ENCODE measurements at places on chromosomes 16 and 17.

DNA sequence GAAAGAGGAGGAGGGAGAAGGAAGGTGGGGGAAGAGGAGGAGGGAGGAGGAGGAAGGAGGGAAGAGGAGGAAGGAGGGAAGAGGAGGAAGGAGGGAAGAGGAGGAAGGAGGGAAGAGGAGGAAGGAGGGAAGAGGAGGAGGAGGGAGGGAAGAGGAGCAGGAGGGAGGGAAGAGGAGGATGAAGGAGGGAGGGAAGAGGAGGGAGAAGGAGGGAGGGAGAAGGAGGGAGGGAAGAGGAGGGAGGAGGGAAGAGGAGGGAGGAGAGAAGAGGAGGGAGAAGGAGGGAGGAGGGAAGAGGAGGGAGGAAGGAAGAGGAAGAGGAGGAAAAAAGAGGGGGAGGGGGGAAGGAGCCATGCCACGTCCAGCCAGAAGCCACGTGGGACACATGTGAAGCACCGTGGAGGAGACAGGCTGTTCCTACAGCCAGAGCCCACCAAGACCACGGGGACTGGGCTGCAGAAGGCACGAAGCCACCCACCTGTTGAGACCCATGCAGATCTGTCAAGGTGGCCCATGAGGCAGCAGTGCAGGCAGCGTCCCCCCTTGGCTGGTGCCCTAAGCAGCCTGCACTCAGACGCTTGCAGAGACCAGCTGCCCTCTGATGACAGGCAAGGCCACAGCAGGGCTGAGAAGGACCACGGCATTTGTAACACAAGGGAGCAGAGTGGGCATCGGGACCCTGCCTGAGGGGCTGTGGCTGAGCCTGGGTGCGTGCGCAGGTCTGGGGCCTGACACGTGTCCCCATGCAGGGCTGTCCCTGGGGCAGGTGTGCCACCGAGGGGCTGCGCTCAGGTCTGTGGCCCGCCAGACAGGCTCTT lies 10.3 kb downstream of the NDUFAF8 start:
- DNase-seq = no peak

DNA sequence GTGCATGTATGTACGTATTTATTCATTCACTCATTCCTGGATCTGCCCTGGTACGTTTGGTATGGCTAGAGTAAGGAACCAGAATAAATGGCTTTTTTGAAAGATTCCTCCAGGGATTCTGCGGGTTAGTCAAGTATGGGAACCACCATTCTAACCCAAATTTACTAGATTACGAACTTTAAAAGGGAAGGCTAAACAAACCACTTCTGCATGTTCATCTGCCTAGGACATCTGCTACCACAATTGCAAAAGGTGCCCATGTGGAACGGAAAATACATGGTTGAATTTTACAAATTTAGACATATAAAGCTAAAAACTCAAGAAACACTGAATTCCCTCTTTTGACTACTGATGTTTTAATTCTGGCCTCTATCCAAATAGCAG lies 22.1 kb downstream of the CYTH1 start:
- DNase-seq = no peak

GRCh38 chr17:9668517-9668916 lies 23.2 kb downstream of the USP43 start:
- DNase-seq = no peak

DNA sequence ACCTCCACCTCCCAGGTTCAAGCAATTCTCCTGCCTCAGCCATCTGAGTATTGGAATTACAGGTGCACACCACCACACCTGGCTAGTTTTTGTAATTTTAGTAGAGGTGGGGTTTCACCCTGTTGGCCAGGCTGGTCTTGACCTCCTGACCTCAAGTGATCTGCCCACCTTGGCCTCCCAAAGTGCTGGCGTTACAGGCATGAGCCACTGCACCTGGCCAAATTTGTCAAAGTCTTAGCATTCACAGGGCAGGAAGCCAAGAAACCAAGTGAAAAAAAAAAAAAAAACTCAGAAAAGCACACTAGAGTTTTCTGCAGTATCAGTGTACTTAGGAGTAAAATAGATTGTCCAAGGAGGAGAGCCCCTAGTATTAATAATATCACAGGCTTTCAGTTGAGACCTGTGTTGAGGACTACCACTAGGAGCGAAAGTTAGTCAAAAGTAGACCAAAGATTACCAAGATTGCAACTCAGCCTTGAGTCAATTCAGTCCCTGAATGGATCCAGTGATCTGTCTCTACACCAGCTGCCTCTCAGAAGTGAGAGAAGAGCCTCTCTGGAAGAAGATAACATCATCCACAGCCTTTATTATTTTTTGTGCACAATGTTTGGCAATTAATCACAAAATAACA lies 159.7 kb downstream of the CEP112 start:
- no peak for DNase-seq

GRCh38 chr16:84942786-84943185 lies 68.5 kb downstream of the ZDHHC7 start:
- no peak for DNase-seq

DNA sequence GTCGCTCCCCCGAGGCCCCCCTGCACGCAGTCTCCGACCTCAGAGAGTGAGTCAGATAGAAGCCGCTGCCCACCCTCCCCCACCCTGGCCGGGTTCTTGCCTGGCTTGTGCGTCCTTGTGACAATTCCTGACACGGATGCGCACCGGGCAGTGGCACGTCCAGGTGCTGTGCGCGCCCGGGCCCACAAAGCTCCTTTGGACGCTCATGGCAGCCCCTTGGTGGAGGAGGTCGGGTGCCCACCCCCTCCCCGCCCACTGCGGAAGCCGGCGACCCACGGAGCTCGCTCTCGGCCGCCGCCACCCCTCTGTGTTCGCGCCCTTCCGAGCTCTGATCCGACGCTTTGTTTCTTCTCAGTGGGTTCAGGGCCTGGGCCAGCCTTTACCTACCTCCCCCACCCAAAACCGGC lies 662 bp upstream of the TUBB3 start:
- peak; percentile 65 for DNase-seq

DNA sequence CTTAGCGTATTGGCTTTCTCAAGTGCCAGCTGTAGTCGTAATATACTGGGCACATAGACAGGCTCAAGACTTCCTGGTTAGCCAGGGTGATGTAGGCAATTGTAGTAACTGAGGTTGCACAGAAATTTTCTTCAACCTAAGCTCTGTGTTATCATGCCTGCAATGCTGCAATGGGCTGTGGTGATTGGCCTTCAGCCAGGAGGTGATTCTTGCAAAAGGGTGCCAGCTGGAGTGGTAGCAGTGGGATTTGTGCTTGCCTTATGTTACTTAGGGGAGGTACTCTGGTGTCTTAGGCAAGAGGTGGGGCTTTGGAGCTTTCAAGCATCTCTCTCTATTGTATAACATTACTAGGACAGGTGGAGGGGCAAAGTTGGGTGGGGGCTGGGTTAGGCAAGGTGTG lies 495.1 kb downstream of the CDH11 start:
- no peak for DNase-seq

DNA sequence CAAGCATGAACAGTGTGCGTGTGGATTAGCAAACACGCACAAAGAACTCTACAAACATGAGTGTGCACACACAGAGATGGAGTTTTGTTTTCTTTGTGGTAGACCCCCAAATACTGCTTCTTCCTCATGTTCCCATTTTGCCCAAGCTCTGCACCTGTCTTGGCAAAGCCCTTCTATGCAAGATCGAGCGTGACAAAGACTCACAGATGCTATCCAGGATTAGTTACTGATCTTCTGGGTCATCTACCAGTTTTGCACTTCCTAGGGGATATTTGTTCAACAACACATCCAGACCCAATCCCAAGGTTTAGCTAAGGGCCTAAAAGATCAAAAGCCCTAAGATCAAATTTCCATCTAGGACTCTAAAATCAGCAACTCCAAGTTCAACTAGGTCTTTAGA lies 16.0 kb downstream of the LRRC36 start:
- no peak for DNase-seq

DNA sequence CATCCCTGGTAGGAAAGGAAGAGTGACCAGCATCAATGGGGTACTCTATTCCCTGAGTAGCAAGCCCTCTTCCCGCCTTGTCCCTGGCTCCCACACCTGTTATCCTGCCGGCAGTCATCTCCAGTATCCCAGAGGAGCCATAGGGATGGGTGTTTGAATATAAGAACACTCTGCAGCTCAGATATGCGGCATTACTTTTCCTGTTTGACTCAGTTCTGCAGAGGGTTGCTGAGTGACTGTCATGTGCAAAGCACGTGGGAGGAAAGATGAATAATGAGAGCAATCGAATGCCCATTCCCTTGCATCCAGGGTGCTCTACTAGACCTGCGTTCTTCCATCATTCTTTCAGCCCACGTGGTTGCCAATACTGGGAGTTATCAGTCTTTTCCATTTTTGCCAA lies 115.1 kb downstream of the PRKCB start:
- peak; percentile 69 for DNase-seq

DNA sequence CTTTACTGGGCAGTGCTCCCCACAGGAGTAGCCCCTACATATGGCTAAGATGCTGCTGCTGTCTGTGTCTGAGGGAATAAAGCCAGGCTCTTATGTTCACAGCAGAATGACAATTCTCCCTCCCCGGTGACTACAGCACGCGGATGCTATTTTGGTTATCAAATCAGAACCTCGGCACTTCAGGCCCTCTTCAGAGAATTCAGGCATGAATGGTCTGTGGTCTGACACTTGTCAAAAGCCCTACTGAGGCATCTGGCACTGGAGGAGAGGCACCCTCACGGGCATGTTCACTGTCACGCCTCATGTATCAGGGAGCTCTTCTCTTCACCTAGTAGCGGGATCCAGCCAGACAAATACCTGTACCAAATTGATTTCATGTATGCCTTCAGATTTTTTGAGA lies 30.4 kb downstream of the KIAA0513 start:
- DNase-seq = no peak

DNA sequence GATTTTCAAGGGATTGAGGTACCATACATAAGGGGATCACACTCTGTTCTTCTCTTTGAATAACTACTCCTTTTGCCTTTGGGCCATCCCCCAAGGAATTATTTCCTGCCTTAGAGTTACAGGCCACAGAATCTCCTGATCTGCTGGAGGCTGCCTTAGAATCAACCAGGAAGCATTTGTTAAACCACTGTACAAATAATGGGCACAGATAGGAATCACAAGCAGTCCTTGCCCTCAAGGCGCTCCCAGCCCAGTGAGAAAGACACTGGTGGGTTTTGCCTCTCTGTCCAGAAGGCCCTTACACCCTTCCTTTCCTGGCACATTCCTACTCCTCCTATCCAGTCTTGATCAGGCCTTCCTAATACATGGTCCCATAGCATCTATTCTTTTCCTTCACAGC lies 45.9 kb downstream of the MRTFB start:
- no peak for DNase-seq

DNA sequence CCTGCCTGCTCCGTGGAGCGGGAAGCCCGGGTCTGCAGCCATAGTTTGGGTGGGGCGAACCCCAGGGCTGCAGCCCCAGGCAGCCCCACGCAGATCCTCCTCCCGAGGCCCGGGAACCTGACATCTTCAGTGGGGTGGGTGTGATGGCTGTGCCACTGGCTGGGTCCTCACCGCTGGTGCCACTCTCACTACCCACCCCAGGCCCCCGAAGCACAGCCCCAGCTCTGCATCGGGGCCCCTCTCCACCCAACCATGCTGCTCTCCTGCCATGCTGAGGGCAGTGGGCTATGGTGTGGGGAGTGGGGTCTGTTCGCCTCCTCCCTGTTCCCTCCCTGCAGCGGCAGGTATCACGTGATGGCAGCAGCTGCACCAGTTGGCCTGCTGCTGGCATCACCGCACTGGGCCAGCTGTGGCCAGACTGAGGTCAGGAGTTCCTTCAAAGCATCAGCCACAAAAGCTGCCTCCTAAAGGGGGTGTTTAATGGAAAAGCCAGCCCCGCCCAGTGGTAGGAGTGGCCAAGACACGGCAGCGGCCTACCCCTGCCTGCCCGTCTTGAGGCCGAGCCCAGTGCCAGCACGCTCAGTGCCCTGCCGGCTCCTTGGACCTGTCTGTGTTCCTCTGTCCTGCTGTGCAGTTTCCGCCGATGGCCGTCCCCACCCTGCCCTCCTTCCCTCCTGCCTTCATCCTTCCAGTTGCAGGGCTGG lies 10.8 kb downstream of the KCTD5 start:
- DNase-seq = no peak

GRCh38 chr16:21626659-21627277 lies 25.6 kb downstream of the IGSF6 start:
- DNase-seq = peak; percentile 77

GRCh38 chr17:539766-540165 lies 174.9 kb downstream of the VPS53 start:
- no peak for DNase-seq

DNA sequence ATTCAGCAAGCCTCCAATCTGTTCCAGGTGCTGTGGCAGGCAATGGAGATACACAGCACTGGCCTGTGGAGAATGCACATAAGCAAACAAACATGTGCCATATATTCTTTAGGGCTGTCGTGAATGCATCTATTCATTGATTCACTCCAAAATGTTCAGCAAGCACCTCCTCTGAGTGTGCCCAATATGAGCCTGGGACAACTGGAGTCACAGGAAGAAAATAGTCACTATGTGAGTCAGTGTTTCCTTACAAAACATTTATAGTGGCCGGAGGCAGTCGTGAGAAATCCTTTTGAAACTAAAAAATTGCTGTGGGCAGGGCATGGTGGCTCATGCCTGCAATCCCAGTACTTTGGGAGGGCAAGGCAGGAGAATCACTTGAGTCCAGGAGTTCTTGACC lies 310.1 kb downstream of the CA10 start:
- no peak for DNase-seq

GRCh38 chr16:35735403-35736251 lies 2276.2 kb downstream of the TP53TG3F start:
- no peak for DNase-seq

DNA sequence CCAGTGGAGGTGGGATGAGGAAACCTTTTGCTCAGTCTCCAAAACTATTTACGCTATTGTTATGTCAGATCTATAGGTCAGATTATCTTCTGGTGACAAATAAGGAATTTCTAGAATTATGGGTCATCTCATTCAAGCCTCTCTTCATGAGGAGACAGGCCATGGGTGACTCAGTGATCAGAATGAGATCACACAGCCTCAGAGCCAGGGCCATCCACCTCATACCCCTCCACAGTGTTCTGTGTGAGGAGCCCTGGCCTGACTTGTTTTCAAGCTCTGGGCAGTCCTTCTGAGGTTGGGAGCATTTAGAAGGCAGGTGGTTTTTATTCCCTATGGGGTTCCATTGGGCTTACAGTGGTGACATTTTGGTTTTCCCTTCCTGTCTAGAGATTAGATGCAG lies 26.5 kb downstream of the YPEL2 start:
- no peak for DNase-seq

DNA sequence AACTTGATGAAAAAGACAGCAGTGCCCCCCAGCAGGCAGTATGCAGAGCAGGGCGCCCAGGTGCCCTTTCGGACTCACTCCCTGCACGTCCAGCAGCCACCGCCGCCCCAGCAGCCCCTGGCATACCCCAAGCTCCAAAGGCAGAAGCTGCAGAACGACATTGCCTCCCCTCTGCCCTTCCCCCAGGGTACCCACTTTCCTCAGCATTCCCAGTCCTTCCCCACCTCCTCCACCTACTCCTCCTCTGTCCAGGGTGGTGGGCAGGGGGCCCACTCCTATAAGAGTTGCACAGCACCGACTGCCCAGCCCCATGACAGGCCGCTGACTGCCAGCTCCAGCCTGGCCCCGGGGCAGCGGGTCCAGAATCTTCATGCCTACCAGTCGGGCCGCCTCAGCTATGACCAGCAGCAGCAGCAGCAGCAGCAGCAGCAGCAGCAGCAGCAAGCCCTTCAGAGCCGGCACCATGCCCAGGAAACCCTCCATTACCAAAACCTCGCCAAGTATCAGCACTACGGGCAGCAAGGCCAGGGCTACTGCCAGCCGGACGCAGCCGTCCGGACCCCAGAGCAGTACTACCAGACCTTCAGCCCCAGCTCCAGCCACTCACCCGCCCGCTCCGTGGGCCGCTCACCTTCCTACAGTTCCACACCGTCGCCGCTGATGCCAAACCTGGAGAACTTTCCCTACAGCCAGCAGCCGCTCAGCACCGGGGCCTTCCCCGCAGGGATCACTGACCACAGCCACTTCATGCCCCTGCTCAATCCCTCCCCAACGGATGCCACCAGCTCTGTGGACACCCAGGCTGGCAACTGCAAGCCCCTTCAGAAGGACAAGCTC lies 43.2 kb downstream of the SREBF1 start:
- DNase-seq = no peak
